ENCODE measurements at places on chromosomes 2 and 18.
A peak's percentile ranks its signal among the peaks of the same experiment; 100 is the strongest.

GRCh38 chr2:128414946-128415778 lies 96.5 kb upstream of the HS6ST1 start:
- DNase-seq: no peak

GRCh38 chr2:165016772-165017411 lies 61.6 kb upstream of the SLC38A11 start:
- DNase-seq: peak; percentile 8

GRCh38 chr18:12308386-12309100 lies 502 bp downstream of the TUBB6 start:
- peak; percentile 23 for DNase-seq

- no peak for DNase-seq
Observed at GRCh38 chr2:108240966-108241365, 1.2 kb downstream of the SULT1C3 start.

GRCh38 chr2:190407246-190407661 lies 901 bp upstream of the MFSD6 start:
- peak; percentile 81 for DNase-seq

DNA sequence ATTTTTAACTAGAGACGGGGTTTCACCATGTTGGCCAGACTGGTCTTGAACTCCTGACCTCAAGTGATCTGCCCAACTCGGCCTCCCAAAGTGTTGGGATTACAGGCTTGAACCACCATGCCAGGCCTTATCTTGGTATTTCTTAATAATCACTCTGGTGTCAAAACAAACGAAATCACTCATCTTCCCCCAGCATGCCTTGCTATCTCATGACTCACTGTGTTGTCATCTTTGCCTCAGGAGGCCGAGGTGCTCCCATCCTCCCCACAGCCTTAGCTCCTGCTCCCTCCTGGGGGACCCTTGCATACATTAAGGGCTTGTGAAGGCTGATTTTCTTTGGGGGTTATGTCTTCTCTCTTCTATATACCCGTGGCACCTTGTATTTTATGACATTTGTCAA lies 250.1 kb upstream of the DPP10 start:
- DNase-seq: no peak

- no peak for DNase-seq
Observed at GRCh38 chr2:74707837-74708236, 53.8 kb downstream of the SEMA4F start.

DNA sequence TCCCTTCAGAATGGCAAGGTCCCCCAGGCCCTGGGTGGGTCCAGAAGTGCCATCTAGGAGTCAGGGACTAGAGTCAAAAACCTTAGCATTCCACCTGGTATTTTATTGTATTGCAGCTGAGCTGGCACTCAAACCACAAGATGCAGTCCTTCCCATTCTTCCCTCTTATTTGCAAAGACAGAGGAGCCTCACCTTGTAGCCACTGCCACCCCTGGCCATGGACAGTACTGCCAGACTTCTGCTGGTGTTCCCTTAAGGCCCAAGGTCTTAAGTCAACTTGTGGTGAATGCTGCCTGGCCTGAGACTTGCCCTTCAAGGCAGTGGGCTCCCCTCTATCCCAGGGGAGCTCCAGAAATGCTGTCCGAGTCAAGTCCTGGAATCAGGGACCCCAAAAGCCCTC lies 6.9 kb downstream of the UGT1A10 start:
- DNase-seq: no peak

DNA sequence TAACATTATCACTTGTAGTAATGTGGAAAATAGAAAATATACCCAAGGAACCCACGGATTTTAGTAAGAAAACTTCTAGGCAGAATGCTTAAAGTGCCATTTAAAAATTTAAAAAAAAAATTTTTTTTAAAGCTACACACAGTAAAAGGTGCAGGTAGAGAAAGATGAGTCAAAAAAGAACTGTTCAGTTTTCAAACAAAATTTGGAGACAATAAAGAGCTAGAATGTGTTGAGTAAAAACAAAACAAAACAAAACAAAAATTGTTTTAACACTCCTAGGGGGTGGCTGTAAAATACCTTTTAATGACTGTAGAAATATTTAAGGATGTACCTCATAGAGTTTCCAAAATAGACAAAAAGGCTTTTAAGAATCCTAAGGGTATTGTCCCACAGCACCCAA lies 212.0 kb downstream of the TGIF1 start:
- no peak for DNase-seq

DNA sequence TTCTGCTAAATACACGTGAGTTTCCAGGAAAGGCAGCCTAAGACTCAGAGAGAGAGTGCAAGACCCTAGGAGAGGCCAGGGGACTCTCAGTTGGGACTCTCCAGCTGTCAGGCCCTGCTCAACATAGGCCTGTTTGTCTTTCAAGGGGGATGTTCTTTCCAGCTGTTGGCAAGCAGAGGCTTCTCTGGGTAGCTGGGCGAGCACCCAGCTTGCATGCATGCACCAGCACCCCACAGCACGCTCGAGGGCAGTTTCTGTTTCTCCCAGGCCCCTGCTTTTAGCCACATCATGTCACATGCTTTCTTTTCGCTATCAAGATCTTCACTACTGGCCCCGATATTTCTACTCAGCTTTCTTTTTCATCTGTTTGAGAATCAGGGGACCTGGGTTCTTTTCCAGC lies 479.3 kb upstream of the HS6ST1 start:
- DNase-seq: no peak

DNA sequence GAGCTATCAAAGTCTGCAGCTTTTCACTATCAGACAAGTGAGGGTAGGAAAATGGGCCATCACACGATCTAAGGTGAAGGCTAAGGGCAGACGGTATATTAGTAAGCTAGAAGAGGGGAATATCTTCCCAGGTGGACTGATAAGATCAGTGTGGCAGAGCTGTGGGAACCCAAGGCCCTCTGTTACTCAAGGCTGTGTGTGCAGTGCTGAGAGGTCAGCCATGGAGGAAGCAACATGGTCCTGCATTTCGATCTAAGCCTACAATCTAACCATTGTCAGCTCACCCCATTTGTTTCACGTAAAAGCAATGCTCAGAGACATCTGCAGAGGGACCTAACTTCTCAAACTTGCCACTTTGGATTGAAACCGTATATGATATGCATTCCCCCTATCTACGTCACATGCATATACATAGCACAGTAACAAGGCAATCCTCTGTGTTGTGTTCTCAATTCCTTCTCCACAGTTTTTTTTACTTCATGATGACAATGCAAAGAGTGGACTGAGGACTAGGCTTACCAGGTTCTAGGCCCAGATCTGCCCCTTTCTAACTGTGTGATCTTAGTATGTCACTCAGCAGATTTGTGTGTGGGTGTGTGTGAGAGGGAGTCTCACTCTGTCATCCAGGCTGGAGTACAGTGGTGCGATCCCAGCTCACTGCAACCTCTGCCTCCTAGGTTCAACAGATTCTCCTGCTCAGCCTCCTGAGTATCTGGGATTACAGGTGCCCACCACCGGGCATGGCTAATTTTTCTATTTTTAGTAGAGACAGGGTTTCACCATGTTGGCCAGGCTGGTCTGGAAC lies 45.2 kb downstream of the SLC8A1 start:
- DNase-seq: no peak

DNA sequence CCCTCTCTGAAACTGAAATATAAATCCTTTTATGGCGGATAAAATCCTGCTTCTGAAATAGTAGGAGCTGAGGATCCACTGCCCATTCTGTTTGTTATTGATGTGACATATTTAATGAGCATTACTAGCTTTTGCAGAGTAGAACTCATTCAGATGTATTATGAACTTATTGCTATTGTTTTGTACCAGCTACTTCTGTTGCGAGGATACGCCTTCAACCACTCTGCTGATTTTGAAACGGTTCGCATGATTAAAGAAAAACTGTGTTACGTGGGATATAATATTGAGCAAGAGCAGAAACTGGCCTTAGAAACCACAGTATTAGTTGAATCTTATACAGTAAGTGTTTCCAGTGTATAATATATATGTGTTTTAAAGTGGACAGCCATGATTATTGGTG lies 27.7 kb downstream of the ACTR2 start:
- DNase-seq: no peak

GRCh38 chr2:240252191-240252871 lies 111.9 kb upstream of the OTOS start:
- DNase-seq: no peak
